ENCODE measurements at places on chromosomes 7 and 10.

DNA sequence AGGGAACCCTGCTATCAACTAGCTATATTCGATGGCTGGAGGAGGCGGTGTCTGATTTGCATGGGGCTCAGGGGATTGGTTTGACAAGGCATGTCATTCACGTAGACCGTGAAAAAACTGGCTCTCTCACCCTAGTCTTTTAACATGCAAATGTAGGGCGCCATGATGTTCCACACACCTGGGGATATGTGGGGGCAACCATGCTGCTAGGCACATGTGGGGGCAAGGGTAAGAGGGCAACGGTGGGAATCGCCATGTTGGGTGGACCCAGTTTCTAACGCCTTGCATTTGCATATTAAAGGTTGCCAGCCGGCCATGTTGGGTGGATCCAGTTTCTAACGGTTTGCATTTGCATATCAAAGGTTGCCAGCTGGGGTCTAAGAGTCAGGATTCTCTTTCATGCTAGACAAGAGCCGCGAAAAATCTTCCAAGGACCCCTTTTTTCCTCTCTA is 419.2 kb upstream of the NFE2L3 start:
- DNase-seq: no peak

DNA sequence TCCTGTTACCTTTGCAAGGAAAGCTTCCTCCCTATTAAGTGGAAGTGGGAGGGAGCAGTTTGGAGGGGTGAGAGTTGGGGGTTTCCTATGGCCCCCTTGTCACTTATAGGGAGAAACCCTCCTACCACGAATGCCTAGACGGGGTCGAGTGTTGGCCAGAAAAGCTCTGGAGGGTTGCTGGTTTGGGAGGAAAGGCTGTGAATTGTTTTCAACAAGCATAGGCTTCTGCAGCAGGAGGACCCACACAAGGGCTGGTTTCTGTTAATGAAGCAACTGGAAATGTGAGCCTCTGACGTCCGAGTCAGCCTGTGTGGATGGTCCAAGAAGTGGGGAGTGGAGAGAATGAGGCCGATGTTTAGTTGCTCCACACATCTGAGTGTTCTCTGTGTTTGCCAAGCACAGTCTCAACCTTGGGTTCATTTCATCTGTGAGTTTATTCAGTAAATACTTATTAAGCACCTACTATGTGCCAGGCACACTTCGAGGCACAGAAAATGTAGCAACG is 37.3 kb upstream of the LEP start:
- peak; percentile 6 for DNase-seq

GRCh38 chr10:66931949-66932343 is 6.1 kb downstream of the LRRTM3 start:
- no peak for DNase-seq

GRCh38 chr10:78448994-78449418 is 415.3 kb downstream of the RPS24 start:
- DNase-seq: no peak

DNA sequence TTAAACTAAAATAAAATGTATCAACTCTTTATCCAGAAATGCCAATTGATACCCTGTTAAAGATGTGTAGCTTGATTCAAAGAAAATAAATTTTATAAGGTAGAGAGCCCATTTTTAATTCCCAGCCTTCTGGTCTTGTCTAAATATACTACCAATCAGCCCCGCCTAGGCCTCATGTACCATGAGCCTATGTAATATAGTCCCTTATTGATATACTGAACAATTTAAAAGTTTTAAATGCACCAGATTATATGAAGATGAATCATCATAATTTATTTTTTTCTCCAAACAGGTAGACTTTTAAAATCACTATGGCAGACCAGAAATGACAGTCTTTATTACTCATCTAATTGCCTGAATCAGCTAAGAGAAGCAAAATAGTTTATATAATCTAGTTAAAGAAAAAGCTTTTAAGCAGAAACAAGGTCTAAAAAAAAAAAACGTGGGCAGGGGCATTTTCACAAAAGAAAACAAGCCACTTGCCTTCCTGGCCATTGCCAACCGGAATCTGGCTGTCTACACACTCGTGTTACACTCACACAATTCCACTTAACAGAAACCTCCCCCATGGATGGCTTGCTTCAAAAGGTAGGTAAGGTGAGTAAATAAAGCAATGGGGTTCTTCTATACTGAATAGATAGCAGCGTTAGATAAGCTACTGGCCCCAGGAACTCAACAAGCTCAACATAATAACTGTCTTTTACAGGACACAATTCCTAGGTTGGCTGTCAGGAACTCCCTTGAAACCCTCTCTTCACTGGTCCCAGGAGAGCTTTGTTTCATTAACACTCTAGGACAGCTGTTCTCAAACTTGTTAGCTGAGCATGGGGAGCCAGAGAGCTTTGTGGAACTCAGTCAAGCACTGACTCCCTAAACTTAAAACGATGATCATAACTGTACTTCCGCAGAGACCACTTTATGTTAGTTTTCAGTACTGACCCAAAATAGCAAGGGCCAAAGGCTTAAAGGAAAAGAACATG is 37.2 kb downstream of the RAPGEF5 start:
- DNase-seq: no peak

- DNase-seq: no peak
These were observed 181.6 kb downstream of the XPNPEP1 start for GRCh38 chr10:109741712-109742111.

GRCh38 chr7:155281398-155281969 is 16.2 kb upstream of the INSIG1 start:
- no peak for DNase-seq

DNA sequence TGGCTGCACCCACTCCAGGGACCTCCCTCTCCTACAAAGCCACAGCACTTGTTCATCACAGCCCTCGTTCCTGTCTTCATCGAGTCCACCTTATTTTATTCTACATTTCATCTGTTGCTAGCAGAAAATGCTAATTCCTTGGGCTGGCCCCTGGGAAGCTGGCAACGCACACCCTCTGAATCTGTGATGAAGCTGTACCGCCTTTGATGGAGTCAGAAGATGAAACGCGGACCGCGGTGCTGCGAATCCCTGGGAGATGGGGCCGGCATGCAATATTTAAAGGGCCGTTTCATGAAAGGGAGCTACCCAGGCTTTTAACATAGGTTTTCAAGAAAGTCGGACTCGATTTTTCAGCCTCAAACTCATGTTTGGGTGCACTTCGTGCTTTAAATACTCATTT is 88.5 kb downstream of the NPTX2 start:
- DNase-seq: no peak

GRCh38 chr7:85220651-85221050 is 33.8 kb upstream of the SEMA3D start:
- DNase-seq: no peak

- peak; percentile 39 for DNase-seq
These were observed 3.5 kb downstream of the NRF1 start for GRCh38 chr7:129615018-129615417.

GRCh38 chr7:39952803-39953202 is 2.7 kb downstream of the CDK13 start:
- no peak for DNase-seq

- DNase-seq: no peak
These were observed 385 bp downstream of the IGF2BP3 start for GRCh38 chr7:23469961-23470250.

- peak; percentile 97 for DNase-seq
These were observed at the start of the genes ANKMY2 and BZW2 for GRCh38 chr7:16645593-16646471. Gene ANKMY2, minus strand, starts transcription at chr7:16645754. Its CDS starts 181 bp downstream, at chr7:16645573. Gene BZW2, plus strand, starts transcription at chr7:16646181. Its CDS starts 19,263 bp downstream, at chr7:16665444.

DNA sequence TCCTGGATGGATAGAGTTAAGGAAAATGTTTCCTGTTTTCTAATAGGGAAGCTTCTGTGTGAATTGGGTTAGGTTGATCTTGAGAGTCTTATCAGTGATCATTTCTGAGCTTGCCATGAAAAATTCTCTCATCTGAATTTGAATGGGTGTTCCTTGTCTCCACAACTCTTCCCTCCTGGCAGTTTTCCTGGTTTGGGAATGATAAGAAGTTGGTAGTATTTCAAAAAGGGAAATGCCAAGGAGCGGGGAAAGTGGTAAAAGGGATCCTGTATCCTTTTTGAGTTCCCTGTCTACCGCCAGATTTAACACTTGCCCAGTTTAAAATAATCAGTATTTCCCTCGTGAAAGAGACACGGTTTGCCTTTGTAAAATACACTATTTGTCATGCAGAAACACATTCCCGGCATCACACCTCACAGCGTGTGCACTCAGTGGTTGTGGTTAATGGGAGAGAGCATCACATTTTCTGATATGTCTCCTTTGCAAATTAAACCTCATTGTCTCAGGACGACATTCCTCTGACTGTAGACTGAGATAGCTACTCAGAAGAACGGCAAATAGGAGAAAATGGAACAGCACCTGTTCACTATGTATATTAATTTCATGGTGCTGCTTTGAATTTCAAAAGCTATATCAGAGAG is 113.2 kb upstream of the IFRD1 start:
- DNase-seq: no peak

GRCh38 chr10:127907411-127908105 is 655 bp downstream of the PTPRE start:
- DNase-seq: no peak

DNA sequence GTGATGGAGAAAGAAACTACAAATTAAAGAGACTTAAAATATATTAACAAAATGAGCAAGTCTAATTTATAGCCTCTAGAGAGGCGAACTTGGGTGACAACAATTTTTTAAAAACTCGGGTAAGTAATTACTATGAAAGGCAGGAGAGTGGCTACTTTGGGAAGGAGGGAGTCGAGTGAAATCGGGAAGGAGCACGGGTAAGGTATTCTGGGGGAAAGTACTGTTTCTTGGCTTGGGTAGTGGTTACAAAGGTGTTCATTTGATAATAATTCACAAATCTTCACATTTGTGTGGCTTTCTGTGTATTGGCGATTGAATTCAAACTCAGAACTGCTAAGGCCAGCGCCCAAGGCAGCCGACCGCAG is 32.9 kb upstream of the GRID1 start:
- DNase-seq: no peak

- no peak for DNase-seq
These were observed 304.7 kb downstream of the ARHGAP12 start for GRCh38 chr10:31623947-31624346.

DNA sequence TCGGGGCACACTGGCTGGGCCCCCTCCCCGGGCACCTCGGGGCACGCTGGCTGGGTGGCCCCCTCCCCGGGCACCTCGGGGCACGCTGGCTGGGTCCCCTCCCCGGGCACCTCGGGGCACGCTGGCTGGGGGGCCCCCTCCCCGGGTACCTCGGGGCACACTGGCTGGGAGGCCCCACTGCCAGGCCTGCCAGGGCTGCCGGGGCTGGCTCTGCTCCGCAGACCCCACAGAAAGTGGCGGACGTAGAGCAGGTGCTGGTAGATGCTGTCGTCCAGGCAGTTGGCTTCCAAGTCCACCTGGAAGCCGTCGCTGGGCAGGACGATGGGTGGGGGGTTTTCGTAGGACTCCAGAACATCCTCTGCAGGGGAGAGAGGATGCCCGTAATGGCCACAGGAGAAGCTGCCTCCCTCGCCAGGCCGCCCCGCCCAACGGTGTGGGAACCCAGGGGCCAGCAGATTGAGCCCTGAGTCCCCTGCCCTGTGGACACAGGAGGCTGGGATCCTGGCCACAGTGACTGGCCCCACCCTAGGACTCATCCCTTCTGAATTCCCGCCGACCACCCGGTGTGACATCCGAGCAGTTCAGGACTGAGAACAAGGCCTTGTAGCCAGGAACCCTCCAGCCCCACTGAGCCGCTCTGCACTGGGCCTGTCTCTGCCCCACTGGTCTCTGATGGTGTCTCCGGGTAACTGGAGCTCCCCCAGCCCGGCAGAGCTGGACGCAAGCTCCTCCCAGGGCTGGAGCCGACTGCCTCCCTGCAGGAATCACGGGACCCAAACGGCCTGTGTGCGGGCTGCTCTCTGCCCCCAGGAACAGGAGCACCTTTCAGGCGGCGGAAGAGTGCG is 28.2 kb downstream of the AP5Z1 start:
- no peak for DNase-seq

DNA sequence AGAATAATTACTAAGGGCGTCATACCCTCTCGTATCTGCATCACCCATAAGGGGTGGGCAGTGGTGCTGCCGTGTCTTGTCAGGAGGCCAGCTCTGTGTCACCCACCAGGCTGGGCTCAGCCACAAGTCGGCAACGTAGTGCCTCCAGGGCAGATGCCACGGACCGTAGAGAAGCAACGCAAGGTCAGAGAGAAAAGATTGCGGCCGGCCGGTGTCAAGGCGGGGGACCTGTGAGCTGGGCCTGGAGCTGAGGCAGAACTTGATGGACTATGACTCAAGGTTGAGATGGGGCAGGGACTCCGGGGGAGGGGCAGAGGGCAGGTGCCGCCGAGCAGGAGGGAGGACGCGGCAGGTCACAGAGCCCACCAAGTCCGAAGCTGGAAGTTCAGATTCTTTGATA is 29.5 kb downstream of the FOXK1 start:
- no peak for DNase-seq

GRCh38 chr7:88328787-88329186 is 22.1 kb upstream of the STEAP4 start:
- DNase-seq: no peak

DNA sequence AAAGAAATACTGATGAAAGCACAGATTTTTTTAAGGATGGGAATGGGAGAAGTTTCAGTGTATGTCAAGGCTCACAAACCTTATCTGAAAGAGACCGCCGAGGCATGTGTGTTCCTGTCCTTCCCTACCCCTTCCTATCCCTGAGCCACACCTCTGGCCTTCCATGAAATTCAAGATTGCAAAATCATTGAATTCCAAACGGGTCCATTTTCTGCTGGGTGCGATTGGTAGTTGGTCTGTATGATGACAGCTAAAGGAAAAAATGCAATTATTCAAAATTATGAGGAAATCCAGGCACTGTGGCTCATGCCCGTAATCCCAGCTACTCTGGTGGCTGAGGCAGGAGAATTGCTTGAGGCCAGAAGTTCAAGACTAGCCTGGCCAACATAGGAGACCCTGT is 170.1 kb downstream of the ARHGAP12 start:
- DNase-seq: peak; percentile 67

- DNase-seq: no peak
These were observed 18.3 kb upstream of the CDK6 start for GRCh38 chr7:92854501-92855238.

DNA sequence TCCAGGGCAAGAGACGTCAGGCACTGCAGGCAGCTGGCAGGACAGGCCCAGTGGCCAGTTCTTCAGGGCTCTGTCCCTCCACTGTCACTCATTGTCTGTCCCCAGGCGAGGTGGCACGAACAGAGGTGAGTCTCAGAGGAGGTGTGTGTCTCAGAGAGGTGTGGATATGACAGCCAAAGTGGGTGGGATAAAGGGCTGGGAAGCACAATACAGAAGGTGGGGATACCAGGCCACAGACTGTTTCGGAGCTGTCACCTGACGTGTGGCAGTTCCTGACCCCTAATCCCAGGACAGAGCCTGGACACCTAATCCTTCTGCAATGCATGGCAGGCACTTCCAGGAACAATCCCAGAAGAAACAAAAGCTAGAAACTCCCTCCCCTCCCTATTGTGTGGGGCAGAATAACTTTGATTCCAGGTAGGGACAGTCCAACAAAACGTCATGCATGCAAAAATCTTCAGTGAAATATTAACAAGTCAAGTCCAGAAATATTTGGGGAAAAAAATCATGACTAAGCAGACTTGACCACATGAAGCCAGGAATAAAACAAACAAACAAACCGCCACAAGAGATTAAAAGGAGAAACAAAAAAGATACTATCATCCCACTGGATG is 11.6 kb downstream of the KLRG2 start:
- DNase-seq: no peak

DNA sequence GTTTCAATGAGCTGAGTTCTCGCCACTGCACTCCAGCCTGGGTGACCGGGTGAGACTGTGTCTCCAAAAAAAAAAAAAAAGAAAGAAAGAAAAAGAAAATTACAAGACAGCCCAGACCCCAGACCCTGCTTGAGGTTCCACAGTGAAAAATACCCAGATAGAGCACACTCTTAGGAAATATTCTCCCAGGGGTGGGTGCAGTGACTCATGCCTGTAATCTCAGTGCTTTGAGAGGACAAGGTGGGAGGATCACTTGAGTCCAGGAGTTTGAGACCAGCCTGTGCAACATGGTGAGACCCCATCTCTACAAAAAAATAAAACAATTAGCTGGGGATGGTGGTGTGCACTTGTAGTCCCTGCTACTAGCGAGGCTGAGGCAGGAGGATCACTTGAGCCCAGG is 41.1 kb upstream of the GTF2IRD1 start:
- no peak for DNase-seq
